ENCODE measurements at places on chromosomes 11 and 22.

- no peak for DNase-seq
Observed at GRCh38 chr11:59182457-59183151, 10.7 kb downstream of the DTX4 start.

GRCh38 chr11:116511684-116512083 lies 261.1 kb downstream of the BUD13 start:
- DNase-seq = no peak

- DNase-seq = no peak
Observed at GRCh38 chr22:20588843-20589581, 81.6 kb downstream of the MED15 start.

DNA sequence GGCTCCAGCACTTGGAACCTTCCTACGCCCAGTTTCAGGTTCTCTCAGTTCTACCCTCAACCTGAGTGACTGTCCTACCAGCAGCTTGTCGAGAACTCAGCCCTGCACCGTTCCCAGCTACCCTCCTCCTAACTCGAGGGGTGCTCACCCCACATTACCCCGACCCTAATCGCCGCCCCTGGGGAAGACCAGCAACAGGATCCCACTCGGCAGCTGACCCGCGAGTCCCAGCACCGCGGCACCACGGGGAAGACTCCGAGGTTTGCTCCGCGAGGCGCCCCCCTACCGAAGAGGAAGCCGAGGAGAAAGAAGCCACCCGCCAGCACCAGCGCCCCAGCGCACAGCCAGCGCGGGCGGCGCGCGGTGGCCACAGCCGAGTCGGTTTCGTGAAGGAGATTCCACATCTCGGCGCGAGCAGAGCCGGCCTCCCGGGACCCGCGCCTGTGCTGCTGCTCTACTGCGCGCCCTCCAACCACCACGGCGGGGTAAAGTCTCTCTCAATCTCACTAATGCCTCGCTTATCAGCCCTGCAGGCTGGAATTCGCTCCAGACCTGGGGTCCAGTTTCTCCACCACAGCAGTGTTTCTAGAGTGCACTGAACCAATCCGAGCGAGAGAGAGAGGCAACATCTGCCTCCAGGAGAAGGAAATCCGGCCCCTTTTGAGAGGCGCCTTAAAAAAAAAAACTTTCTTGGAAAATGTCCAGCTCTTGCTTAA lies at the start of gene FOLH1:
Gene FOLH1 (minus strand): TSS at position 597 of the 716 bp plus-strand sequence. CDS start 193 bp downstream, at position 404.
- DNase-seq = no peak

- no peak for DNase-seq
Observed at GRCh38 chr22:35064664-35065063, 1.3 kb upstream of the ISX start.

GRCh38 chr11:23226331-23227077 lies 366.2 kb upstream of the CCDC179 start:
- no peak for DNase-seq

- DNase-seq = no peak
Observed at GRCh38 chr11:105538588-105538987, 71.3 kb upstream of the GRIA4 start.

GRCh38 chr11:65773784-65774411 lies 6.9 kb downstream of the AP5B1 start:
- no peak for DNase-seq

DNA sequence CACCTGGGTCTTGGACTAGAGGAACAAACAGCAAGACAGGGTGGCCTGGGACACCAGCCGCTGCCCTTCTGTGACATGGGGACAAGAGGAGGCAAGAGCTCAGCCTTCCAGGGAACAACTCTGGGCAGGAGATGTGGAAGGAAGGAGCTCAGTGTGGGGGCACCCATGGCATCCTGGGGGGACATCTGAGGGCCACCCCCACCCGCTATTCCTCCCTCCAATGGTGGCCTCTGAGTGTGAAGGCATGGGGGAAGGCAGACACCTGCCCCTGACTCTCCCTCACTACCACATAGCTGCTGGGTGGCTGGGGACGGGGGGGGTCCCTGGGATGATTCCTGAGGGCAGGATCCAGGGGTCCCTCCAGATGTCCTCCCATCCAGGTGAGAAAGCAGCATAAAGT lies 4.5 kb downstream of the APOBEC3B start:
- no peak for DNase-seq

DNA sequence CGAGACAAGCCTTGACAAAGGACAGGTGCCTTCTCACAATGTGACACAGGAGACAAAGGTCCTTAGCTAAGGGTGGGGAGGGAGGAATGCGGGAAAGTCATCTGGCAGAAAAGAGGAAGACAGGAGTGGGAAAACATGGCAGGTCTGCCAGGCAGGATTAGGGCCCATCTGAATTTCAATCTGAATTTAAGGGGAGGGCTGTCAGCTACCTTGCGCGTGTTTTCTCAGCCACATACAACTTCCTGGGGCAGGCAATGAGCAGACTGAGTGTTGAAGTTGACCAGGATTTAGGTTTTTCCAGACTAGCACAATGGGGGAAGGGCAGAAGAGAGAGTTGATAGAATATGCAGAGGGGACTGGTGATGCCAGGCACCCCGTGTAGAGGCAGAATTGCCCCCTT lies 66.7 kb upstream of the LARGE1 start:
- no peak for DNase-seq

DNA sequence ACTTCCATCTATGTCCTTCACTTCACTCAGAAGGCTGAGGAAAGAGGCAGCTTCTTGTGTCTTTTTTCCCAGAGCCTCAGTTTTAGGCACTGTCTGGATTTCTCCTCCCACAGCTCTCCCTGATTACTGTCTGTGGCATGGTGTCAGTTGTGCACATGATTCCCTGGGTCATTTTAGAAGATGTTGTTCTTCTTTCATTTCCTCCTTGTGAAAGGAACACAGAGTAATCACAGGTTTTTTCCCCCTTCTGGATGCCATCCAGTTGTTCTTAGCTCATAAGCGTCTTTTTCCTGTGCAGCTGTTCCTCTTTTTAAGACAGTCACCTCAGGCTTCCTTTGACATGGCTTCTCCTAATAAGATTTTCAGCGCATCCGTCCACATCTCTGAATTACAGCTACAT lies 212.2 kb downstream of the FAM181B start:
- no peak for DNase-seq

DNA sequence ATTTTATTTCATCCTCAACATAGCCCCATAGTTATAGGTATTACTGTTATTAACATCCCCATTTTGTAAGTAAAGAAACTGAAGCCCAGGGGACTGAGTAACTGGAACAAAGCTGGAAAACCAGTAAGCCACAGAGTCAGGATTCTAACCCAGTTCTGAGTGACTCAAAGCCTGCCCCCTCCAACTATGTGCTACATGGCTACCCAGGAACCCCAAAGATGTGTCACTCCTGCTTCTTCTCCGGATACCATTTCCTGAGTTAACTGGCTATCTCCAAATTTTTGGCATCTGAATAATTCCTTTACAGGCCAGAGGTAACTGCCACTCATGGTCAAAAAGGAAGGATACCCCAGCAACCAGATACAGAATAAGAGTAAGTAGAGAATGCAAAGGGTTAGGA lies 43.6 kb downstream of the TENM4 start:
- DNase-seq = no peak

DNA sequence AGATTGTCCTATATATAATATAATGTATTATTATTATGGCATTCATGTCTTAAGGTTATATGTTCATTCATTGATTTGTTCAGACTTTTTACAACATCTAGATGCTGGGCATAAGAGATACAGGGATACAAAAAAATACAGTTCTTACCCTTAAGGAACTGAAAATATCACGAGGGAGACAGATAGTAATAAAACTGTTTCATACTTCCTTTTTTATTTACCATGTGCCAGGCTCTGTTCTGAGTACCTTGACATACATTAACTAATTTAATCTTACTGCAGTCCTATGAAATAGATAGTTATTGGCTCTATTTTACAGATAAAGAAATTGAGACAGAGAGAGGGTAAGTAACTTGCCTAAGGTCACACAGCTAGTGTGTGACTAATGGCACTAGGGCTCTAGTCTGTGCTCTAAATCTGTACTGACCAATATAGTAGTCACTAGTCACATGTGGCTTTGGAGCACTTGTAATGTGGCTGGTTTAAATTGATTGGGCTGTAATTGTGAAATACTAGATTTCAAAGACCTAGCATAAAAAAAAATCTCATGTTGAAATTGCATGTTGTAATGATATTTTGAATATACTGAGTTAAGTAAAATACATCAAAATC lies 21.3 kb downstream of the TRIM44 start:
- DNase-seq = no peak

DNA sequence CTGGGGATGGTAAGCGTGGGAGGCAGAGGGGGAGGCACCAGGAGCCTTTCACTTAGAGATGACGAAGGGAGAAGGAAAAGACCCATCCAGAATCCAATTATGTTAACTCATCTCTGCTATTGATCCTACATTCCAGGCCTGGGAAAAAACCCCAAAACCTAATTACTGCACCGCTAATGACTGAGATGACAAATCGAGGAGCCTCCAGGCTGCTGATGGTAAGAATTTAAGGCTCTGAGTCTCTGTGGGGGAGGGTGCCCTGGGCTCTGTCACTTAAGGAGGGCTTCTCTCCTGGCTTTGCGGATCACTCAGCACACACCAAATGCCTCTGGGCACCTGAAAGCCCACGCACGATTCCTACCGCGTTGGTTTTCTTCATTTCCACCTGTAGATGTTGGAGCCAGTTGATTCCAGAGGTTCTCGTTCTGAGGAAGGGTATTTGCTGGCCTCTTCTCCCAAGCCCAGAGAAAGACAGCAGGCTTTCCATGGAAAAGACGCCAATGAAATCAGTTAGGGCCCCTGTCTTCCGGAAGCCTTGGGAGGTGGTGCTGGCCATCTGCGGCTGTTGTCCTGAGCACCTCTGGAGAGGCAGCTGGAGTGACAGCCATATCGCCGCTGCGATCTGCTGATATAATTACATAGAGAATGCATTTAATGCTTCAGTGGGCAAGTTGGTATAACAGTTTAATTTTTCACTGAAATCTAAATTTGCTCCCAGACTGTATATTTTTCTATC lies 751.2 kb downstream of the BRD1 start:
- no peak for DNase-seq

DNA sequence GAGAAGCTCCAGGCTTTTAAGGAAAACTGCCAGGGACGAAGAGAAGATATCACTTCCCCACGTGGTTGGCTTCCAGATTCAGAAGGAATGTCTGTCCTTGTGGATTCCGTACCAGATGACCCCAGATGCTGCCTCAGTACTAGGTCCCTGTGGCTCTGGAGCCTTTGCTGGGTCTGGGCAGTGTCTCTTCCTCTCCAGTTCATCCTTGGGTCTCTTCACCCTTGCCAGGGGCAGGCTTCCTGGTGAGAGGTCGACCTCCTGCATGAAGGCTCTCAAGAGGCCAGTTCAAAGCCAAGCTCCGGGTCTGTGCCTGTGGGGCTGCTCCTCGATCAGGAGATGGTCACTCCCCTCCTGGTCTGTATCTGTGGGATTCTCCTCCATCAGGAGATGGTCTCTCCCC lies 74.7 kb upstream of the B3GAT1 start:
- DNase-seq = no peak

DNA sequence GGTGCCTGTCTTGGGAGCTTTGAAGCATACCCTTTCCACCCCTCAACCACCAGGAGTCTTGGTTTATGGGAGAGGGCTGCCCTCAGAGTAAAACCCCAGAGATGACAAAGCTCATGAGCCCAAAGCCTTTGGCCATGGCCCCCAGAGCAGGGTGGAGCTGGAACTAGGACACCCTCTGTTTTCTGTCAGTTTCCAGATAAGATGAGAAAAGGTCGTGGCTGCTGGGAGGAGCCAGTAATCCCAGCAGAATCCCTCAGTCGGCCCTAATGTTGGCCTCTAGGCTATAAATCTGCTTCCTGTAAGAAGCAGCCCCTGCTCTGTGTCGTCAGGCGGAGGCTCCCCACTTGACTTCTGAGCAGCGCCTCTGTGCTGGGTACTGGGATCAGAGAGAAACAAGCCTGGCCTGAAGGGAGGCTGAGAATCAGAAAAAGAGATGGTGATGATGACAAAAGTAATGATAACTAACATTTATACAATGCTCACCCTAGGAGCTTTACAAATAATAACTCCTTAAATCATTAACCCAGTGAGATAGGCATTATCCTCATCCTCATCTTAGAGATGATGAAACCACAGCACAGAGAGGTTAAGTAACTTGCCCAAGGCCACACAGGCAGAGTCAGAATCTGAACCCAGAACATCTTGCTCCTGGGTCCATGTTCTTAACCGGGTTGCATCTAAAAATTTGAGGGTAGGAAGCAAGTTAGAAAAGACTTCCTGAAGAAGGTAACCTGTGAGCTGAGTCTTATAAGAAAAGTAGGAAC lies 471.4 kb downstream of the SOX6 start:
- no peak for DNase-seq

DNA sequence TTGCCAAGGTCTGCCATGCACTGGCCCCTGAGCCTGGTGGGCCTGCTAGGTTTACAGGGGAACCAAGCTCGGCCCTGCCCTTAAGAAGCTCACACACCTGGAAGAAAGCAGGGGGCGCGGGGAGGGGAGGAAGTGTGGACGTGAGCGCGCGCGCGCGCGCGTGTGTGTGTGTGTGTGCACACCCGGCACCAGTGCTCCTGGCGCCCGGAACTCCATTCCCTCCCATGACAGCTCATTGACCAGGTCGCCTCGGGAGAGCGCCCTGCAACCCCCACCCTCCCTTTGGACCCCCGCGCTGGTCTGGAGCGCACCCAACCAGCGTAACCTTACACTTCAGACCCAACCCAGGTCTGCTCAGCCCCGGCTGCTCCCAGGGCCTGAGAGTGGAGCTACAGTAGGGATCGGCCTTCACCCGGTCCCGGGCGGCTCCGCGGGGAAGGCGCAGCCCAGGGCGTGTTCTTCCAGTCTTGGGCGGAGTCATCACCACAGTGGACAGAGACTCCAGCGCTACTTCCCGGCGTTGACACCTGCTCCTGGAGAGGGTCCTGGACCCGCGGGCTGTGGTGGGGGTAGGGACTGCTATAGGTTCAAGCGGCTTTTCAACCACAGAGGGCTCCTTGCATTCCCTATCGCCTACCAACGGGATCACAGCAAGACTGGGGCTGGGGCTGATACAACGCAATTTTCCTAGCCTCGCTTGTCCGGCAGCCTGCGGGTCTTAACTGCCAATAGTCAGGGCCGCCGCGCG lies 1.5 kb downstream of the GALNT18 start:
- DNase-seq = no peak

DNA sequence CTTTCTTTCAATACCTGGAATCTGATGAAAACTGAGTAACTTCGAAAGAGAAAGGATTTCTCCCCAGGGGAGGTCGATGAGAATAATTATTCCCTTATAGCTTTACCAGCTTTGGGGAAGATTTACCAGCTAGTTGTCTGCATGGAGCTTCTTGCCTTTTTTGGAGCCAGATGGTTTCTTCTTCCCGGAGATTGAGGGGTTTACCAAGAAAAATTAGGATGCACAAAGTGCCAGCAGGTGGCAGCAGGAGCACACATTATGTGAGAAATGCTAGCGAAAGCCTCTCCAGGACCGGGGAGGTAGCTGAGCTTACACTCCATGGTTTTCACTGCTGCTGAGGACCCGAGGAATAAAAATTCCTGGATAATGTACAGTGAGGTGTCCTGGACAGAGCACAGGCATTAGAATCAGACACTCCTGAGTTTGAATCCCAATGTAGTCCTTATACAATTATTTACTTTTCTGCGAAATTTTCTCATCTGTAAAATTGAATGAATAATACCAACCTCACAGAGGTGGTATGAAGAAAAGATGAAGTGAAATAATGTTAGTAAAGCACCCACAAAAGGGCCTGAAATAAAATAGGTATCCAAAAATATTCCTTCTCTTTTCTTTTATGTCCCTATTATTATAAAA lies 46.0 kb upstream of the PARVA start:
- peak; percentile 64 for DNase-seq

GRCh38 chr11:68810164-68810563 lies 31.6 kb downstream of the CPT1A start:
- no peak for DNase-seq

Data from CD8-positive, alpha-beta memory T cell (primary cell).